ENCODE measurements at places on chromosomes 16 and 17. TPM values are rescaled to one million over a fixed set of nuclear protein-coding genes. Genes with fewer than 3 reads are reported as not detected.

Gene PRPSAP2
- 23.2 TPM for total RNA-seq

Gene TEX14
- total RNA-seq = not detected

- DNase-seq = no peak
Observed at GRCh38 chr16:70151941-70152509, 21.6 kb upstream of the CLEC18C start.

- DNase-seq = peak; percentile 81
Observed at GRCh38 chr17:40550608-40551007, 14.7 kb downstream of the CCR7 start.
